ENCODE measurements at places on chromosomes 13 and 19.
A peak's percentile ranks its signal among the peaks of the same experiment; 100 is the strongest.

GRCh38 chr19:43692877-43693276, 22.9 kb upstream of the PLAUR start:
- no peak for DNase-seq

DNA sequence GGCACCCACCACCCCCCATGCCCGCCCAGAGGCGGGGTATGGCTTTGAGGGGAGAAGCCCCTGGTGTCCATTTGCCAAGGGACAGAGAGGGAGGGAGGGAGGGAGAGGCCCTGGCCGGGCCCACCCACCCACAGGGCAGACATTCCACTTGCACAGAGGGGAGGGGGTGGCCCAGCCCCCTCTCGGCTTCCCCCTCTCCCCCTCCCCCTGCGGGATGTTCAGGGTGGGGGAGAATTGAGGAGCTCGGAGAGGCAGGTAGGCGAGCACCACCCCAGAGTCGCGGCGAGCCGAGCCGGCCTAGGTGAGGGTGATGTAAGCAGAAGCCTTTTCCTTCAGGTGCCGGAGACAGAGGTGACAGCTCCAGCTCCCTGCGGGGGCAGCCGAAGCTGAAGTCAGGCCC, 12.3 kb downstream of the DPF1 start:
- no peak for DNase-seq

DNA sequence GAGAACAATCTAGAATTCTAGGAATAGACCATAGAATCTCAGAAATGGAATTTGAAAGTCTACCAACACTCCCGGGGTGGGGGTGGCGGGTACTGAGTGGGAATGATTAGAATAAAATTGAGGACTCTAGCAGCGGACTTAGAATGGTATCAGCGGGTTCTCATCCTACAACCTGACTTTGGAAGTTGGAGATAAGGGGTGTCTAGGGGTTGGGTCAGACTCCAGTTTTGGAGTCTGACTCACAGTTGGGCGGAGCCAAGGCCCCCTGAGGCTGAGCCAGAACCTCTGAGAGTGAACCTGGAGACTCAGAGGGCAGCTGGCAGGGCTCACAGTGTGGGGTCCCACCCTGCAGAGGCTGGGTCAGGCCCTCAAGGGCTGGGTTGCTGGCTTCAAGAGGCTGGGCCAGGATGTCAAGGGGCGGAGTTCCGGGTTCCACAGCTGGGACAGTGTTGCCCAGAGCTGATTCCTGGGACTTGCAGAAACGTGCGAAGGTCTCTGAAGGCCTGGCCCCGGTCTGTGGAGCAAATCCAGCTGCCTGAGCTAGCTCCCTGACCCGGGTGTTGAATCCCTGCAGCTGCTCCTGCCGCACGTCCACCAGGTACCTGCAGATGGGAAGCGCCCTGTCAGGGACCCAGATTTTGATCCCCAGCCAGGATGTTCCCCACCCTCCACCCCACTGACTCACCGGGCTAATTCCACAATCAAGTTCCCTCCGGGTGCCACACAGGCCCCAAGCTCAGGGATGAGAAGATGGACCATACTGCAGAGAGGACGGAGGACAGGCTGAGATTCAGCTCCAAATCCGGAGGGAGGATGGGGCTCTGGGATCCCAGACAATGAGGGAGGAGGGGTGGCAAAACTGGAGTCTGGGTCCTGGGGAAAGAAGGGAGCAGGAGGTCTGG, 1.6 kb upstream of the TNNI3 start:
- DNase-seq, result peak; percentile 44

- no peak for DNase-seq
These were observed 122.7 kb downstream of the AKAP11 start for GRCh38 chr13:42394711-42395085.

DNA sequence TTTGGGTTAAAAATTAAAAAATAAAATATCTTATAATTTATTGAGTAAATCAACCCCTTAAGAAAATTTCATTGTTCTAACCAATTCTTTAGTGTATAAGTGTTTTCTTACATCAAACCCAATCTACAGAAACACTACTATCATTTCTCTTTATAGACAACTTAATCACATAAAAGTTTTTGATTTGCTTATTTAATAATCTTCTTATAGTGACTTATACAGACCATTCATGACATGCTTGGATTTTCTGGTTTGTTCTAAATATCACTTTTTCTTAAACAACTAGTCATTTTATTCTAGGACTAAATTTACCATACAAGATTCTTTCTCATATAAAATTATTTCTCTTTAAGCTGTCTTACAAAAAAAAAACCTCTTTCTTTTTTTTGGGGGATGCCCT, 27.3 kb upstream of the ZSCAN5A start:
- DNase-seq, result no peak

DNA sequence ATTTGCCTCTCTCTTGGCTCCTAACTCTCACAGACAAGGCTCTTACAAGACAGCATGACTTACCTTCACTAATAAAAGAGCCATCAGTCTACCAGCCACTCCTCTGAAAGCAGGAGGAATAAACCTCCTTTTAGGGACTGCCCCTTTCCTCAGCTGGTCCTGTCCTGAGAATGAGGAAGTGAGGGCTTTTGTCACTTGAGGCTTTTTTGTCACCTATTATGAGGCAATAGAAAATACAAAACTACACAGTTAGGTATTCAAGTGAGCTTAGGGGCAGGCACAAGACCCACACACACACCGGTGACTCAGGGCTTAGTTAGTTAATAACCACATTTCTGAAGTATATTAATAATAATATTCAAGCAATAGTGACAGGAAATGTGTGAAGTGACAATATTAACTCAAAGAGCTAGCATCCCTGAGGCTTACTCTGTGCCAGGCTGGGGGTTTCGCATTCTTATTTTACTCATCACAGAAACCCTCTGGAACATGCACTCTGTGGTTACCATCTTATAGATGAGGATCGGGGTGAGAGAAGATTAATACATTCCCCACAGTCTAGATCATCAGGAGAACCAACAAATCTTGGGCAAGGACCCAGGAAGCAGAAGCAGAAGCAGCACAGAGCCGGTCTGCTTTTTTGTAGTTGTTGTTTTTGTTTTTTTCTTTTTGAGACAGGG, 379.9 kb downstream of the LIG4 start:
- DNase-seq, result peak; percentile 16

GRCh38 chr19:2046046-2046907, 4.8 kb downstream of the MKNK2 start:
- DNase-seq, result no peak

DNA sequence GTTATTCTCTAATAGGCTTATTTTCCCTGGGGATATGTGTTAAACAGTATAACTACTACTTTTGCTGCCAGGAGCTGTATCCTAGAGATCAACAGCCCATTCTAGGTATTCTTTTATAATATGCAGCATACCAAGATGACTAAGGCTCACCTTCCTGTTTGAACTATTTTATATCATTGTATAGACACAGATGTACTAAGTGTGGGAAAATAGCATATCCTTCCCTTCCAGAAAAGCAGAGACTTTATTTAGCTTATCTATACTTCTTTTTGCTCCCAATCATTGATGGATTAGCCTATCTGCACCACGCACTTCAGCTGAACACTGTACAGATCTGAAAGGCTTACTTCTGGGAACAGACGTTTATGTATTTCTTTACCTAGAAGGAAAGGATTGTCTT, 82.6 kb downstream of the MAB21L1 start:
- DNase-seq, result no peak

DNA sequence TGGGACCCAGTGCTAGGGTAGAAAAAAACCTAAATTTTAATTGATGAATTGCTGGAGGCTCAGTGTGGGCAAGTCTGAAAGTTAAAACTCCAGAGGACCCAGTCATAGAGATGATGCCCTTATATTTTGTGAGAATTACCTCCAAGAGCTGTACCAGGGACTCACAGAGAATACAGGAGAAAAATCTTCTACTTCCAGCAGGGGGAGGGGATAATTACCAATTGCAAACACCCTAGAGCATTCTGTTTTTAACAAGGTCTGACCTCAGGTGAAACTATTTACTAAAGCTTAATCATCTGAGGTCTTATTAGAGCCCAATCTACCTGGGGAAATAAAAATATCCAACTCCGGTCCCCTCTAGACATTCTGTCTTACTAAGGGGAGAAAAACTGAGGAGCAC, 994.7 kb upstream of the MIR17HG start:
- no peak for DNase-seq

DNA sequence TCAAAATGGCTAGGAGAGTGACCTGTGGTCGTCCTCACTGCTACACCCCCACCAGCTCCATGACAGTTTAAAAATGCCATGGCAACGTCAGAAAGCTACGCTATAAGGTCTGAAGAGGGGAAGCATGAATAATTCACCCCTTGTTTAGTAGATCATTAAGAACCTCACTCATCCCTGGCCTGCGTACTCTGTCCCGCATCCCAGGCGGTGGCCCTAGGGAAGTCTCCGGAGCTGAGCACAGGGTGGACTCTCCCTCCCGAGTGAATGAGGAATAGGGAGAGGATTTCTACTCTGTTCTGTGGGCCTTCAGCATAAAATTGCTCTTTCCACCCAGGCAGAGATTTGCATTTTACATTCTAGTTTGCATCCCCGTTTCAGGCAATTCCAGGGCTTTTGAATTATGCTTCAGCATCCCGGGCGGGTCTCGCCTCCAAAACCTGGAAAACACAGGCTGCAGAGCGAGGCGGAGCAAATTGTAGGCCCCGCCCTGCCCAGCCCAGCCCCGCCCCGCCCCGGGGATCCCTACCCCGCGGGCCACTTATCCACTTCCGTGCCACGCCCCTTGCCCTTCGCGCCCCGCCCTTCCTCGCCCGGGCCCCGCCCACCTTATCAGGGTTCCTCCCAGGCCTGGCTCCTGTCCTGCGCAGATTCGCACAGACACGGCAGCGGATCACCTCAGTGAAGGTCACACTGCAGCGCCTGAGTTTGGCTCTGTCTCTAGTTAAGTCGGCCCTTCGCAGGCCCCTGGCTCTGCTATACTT, 7.5 kb upstream of the ZNF525 start:
- no peak for DNase-seq

- DNase-seq, result no peak
These were observed 324 bp downstream of the RUVBL2 start for GRCh38 chr19:48994035-48994386.

DNA sequence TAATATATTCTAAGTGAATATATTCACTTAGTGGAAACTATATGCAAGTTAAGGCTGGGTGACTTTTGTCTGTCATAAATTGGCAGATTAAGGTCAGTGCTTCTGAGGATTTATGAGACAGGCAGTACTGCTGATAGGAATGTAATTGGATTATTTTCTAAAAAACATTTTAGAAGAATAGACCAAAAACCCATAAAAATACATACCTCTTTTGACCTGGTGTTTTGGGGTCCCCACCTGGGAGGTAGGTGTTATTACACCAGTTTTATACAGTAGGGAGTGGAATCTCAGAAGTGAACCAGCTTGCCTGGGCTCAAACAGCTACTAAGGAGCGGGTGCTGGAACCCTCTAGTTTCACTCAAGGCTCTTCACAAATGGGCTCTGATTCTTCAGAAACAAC, 25.3 kb downstream of the COG3 start:
- peak; percentile 24 for DNase-seq

DNA sequence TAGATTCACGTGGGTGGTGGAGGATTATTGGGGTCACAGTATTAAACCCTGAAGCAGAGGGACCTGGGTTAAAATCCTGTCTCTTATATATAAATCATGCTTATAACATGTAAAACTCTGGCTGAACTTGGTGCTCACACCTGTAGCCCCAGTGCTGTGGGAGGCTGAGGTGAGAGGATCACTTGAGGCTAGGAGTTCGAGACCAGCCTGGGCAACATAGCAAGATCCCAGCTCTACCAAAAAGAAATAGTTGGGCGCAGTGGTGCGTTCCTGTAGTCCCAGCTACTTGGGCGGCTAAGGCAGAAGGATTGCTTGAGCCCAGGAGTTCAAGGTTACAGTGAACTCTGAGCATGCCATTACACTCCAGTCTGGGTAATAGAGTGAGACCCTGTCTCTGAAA, 2.4 kb downstream of the ZNF805 start:
- no peak for DNase-seq

GRCh38 chr19:12882589-12882988, 1.3 kb upstream of the DNASE2 start:
- no peak for DNase-seq

- DNase-seq, result no peak
These were observed 926 bp downstream of the ZNF587 start for GRCh38 chr19:57850553-57851017.

- no peak for DNase-seq
These were observed 162.7 kb downstream of the KDM4B start for GRCh38 chr19:5131506-5132205.

DNA sequence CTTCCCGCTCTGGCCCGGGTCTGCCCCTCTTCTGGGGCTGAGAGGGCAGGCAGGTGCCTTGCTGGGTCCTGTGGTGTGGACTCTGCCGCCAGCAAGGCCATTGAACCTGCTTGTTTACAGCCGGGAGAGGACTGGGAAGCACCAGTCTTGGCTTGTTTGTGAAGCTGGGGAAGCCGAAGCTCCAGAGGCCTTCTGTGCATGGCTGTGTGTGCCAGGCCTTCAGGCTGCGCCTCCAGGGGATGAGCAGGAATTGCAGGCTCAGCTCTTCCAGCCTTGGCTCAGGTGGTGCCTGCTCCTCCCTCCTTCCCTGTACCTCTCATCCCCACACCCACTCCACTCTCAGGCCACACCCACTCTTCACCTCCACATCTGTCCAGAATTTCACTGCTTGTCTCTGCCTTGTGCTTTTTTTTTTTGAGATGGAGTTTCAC, 17.5 kb downstream of the NDUFB7 start:
- DNase-seq, result no peak

Measured in NB4 (cell line).